ENCODE measurements at places on chromosomes 13 and 19.

DNA sequence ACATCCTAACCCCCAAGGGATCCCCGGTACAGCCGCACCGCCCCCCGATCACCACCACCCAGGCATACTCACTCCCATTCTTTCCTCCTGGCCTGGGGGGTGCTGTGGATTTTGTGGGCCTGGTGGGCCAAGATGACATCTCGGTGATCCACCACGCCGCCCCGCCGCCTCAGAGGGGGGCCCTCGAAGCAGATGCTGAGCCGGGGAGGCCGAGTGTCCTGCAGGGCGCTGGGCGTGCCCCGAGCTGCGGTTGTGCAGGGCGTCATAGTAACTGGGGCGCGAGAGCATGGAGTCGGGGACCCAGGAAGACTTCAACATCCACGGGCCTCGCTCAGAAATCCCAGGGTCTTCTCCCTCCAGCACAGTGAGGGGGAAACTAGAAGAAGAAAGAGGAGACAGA lies 93.4 kb upstream of the CACNA1A start:
- DNase-seq, result no peak

- DNase-seq, result no peak
Observed at GRCh38 chr13:46057256-46058015, 4.9 kb upstream of the ZC3H13 start.

- no peak for DNase-seq
Observed at GRCh38 chr19:41868120-41868988, 8.3 kb downstream of the RPS19 start.

DNA sequence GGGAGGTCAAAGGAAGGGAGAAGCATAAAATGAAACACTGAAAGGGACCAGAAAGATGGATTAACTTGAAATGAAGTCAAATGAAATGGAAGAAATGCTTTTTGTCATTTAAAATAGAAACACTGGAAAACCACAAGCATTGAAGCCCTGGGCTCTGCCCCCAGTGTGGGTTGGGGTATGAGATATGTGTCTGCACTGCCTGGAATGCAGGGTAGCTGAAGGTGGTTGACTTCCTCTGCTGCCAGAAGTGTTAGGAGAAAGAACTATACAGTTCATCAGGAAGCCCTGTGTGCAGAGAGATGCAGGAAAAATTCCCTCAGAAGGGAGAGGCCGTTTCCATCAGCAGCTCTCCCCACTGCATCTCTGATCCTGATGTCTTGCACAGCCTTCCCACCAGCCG lies 69.2 kb downstream of the DHRS12 start:
- DNase-seq, result no peak

DNA sequence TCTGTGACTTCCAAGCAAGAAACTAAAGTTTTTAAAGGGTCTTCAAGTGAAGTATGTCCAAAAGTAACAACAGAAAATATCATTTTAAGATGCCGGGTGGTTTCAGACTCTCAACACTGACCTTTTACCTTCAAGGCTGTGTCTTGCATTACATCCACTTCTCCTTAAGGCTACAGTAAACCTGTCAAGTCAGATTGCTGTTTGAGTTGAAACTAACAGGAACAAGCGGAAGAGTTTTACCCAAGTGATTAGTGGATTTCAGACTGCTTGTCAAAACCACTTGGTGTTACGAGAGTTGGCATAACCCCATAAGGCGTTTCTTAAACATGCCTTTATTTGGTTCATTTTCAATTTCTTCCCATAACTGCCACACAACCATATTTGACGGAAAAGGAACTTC lies 283.1 kb downstream of the DCT start:
- no peak for DNase-seq

- DNase-seq, result no peak
Observed at GRCh38 chr19:58317476-58318072, 9.2 kb upstream of the ZSCAN22 start.

DNA sequence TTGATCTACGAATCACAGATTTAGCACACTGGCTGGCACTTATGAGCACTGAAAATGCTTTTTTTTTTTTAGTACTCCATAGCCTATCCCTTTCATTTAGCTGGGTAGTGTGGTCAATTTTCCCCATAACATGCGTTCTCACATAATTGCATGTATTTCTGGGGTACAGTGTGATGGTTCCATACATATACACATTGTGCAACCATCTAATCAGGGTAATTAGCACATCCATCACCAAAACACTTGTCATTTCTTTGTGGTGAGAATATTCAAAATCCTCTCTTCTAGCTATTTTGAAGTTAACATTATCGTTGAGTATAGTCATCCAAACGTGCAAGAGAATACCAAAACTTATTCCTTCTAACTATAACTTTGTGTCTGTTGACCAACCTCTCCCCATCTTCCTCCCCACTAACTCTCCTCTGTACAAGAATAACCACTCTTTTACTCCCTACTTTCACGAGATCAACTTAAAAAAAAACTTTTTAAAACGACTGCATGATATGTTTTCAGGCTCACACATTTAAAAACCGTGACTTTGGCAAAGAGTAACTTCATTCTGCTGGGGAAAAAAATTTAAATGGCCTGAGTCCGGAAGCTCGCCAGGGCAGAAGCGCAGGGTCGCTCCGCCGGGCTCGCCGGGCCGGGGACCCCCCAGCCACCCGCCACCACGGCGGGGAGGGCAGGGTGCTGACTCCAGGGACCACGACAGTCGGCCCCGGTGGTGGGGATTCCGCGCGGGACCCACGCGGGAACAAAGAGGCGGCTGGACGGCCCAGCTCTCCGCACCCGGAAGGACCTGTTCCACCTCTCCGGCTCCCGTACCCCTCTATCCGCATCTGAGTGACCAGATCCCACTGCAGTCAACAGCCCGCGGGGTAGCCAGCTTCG lies 868 bp upstream of the UBAC2 start:
- DNase-seq, result no peak

- no peak for DNase-seq
Observed at GRCh38 chr13:29791997-29792780, 58.2 kb downstream of the UBL3 start.

DNA sequence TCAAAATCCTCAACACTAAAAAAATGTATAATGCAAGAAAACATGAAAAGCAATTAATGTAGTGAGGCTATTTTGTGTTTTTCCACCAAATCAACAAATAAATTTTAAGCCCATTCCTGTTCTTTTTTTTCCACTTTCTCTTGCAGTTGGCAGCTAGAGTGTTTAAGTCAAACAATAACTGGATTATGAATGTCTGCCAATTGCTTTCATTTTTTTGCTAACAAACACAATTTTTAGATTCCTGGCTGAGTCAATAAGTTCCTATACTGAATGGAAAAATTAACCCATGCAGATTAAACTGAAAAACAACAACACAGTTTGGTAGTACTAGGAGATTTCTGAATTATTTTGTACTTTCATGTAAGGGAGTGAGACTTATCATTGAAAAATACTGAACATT lies 232.4 kb downstream of the SLITRK5 start:
- DNase-seq, result no peak

DNA sequence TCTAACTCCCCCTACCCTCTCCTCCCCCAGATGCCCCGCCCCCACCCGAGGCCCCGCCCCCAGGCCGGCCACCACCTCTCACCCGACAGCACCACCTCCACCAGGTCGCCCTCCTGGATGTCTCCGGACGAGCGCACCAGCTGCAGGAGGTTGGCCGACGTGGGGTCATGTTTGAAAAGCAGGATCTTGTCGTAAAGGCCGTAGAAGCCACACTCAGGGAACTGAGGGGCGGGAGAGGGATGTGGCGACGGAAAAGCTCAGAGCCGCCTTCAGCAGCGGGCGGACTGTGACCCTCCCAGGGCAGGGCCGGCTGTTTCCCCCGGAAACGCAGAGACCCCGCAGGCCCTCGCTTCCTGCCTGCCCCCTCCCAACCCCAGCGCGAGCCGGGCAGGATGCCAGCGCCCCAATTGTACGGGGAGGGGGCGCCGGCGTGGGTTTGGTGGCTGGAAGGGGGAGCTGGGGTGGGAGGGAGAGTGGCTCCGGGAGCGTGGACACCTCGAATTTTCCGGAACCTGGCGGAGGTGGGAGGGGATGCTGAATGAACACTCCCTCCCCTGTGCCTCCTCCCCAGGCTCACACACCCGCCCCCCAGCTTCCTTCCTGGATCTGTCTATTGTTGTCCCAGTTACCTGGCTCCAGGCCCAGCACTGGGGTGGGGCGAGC lies 3.0 kb downstream of the PRKD2 start:
- peak; percentile 73 for DNase-seq

GRCh38 chr13:100855151-100855550 lies 180.6 kb upstream of the TMTC4 start:
- DNase-seq, result no peak

DNA sequence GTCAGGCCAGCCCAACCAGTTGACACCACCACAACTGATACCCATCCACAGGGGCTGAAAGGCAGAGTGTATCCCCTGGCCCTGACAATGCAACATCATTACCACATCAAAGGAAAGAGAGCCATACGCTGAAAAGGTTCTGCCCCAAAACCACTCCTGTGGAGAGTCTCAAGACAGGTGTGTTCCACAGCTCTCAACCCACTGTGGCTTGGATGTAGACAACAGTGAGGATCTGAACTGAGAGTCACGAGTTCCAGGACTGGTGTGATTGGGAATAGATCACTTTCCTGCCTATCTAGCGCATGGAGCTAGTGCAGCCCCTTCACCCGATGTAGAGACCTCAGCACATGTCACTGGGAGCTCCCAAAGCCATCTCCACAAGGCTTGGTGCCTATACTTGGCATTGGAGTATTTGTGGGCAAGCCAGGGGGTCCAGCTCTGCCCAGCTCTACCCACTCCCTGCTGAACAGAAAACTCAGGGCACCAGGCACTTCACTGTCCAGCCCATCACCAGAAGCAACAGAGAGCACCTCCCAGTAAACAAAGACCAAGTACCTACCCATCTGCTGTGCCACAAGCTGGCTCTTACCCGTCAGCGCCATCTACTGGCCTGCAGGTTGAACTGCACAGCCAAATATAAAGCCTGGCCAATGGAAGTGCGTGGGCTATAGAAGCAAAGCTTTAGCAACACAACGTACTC lies 579.5 kb downstream of the UQCRFS1 start:
- peak; percentile 27 for DNase-seq

DNA sequence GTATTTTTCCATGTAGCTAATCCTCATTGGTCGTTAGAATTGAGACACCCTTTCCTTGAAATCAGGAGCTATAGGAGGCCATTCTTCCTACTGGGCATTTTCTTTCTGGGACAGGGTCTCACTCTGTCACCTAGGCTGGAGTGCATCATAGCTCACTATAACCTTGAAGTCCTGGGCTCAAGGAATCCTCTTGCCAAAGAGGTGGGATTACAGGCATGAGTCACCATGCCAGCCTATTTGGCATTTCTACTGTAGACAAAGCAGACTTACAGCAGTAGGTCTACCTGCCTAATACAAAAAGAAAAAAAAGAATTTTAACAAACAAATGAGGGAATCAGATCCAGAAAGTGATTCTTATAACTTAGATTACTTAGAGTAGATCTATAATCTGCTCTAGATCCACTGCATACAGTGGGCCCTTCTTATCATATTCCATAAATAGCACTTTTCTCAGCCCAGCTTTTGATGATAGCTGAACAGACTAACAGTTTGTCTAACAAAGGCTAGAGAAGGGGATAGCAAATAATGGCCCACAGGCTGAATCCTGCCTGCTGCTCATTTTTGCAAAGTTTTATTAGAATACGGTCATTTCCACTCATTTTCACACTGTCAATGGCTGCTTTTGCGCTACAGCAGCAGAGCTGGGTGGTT lies 36.7 kb upstream of the USPL1 start:
- DNase-seq, result no peak

GRCh38 chr13:37460166-37460565 lies 138.4 kb downstream of the POSTN start:
- DNase-seq, result no peak

GRCh38 chr13:35190241-35190640 lies 248.2 kb downstream of the NBEA start:
- DNase-seq, result no peak

DNA sequence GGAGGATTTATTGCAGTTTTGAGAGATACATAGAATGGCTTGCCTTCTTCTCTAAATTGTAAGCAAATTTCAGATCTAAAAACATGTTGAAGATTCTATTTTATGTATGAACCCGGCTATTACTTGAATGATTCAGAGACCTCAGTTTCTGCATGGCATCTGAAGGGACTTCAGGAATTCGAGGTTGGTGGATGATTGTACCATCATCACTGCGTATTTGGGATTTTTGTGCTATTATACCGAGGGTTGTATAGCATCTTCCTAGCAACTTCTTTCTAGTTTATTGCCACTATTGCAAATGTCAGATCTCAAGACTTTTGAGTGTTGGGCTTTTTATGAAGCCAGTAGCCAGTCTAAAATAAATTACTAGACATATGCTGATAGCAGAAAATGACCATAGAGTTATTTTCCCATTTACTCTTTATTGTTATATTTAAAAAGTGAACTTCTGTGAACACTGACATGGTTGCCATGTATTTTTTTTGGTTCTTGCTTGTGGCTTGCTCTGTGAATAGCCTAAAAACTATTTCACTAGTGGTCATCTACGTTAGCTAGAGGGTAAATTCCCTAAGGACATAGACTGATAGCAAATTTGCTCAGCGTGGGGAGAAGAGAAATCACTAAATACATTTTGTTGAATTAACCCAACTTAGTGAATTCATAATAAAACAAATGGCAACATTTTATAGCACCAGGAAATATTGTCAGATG lies 70.6 kb upstream of the KLF12 start:
- DNase-seq, result no peak

- DNase-seq, result no peak
Observed at GRCh38 chr13:71488201-71488600, 378.8 kb downstream of the DACH1 start.

- DNase-seq, result no peak
Observed at GRCh38 chr13:60959427-60959826, 456.2 kb downstream of the PCDH20 start.

DNA sequence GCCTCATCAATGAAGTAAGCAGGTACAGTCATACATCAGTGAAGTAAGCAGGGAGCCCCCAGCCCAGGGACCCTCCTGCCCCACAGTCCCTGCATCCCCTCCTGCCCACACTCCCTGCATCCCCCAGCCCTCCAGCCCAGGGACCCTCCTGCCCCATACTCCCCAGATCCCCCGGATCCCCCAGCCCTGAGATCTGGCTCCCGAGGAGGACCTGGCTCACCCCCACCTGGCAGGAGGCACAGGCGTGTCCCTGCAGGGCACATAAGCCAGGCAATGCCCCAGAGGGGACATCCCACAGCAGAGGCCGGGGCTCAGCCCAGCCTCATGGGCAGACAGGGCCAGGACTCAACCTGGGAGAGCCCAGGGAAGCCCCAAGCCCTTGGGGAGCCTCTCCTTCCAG lies 53.6 kb upstream of the TPM4 start:
- DNase-seq, result no peak

DNA sequence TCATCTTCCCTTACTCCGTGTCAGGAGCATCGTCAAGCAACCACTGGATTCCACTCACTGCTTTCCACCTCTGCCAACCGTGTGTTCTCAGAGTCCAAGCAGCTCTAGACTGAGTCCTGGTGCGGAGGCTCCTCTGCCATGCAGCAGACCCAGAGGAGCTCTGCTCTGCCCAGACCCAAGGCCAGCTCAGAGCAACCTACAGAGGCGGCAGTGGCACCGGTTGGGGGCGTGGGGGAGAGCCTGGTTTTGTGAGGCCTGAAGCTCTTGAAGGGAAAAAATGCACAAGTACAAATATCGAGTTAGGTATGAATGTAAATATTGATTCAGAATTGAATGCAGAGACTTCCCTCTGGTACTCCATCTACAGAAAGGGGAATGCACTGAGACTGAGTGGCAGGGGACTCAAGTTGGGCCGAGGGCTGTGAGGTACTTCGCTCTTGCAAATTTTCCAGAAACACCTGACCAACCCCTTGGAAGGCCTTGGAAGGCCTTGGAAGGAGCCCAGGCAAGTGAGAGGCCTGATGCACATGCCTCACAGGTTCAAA lies 46.7 kb downstream of the GJA3 start:
- DNase-seq, result no peak

- no peak for DNase-seq
Observed at GRCh38 chr19:55270172-55270942, 9.6 kb downstream of the HSPBP1 start.

GRCh38 chr19:45476304-45476703 lies 8.5 kb downstream of the FOSB start:
- DNase-seq, result no peak

Measured in CD4-positive, alpha-beta T cell treated with Interleukin-2 at 100 ng/mL for 4 hours (primary cell).